CD8-positive, alpha-beta memory T cell (primary cell): ENCODE measurements at places on chromosomes 5 and 9.

- no peak for DNase-seq
Measured at GRCh38 chr5:59758566-59758965, 135.0 kb downstream of the PDE4D start.

DNA sequence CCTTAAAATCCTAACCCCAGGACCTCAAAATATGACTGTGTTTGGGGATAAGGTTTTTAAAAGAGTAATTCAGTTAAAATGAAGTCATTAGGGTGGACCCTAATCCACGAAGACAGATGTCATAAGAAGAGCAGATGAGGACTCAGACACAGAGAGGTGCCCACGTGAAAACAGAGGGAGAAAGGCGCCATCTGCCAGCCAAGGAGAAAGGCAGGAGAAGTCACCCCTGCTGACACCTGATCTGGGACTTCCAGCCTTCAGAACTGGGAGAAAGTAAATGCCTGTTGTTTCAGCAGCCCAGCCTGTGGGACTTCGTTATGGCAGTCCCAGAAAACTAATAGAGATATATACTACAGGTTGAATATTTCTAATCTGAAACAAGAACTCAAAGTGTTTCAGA lies 67.4 kb downstream of the ROR2 start:
- no peak for DNase-seq

DNA sequence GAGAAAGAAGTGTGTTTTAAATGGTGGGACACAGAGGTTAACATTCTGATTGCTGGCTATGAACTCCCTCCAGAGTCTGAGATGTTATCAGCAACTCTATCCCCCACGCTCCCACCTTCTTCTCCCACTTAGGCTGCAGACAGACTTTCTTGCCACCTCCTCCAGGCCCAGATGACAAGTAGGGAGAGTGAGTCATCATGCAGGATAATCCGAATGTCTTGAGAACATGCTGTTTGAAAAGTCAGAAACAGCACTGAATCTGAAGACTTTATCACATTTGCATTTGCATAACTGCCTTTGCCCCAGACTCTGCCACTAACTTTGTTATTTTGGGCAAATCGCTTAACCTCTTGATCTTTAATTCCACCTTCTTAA lies 139.8 kb downstream of the ESM1 start:
- DNase-seq = no peak

DNA sequence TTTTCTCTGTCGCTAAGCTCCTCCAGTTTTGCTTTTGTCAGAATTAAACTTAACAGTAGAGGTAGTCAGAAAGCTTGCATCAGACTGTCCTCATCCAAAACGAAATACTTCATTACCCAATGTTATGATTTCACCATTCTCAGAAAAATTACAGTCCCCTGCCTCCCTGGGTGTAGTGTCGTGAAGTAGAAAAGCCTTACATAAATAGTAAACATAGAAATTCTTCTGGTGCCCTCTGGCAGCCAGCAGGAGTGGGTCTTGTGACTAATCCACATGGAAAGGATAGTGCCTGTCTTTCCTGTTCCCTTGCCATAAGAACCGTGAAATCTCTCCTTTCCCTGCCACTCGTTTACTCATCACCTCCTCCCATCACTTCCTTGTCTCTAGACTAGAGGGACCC lies 230.6 kb downstream of the GNA14 start:
- DNase-seq = no peak

DNA sequence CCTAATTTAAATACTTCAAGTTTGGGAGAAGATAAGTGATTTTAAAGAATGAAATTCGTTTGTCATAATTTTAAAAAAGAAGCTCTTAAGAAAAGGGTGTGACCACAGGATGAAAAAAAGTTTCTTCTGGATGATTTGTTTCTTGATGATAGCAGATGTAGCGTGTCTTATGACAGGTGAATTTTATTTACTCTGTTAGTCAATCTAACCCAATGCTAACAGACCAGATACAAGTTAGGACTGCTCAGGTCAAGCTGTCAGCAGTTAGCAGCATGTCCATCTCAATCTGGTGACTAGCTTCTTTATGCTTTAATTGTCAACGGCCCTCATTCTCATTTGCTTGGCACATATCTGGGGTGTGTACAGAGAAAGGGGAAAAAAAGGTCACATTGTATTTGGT lies 456.0 kb downstream of the BNC2 start:
- DNase-seq = no peak

DNA sequence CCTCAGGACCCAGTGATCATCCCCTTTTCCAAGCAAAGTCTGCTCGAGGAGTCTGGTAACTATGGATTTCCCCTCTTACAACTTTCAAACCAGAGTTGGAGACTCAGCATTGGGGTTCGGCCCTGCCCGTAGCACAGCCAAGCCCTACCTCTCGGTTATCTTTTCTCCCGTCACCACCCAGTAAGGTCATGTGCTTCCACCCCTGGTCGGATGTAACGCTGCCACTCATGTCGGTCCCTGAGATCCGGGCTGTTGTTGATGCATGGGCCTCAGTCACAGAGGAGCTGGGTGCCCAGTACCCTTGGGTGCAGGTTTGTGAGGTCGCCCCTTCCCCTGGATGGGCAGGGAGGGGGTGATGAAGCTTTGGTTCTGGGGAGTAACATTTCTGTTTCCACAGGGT lies 1.2 kb downstream of the GALT start:
- no peak for DNase-seq

DNA sequence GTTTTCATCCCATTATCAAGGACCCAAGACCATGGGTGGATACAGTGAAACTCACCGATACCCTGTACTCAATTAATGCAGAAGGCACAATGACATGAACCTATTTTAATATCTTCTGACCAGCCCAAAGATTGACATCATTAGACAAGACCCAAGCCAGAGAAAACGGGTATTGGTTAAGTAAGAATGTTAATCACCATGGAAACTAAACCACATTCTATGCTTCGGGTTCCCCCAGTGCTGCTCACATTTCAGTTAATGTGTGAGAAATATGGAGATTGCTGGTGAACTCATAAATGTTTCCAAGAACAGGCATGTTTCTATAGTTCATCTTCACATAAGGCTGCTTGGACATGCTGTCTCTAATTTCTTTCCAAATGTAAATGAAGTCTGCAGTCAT lies 77.0 kb downstream of the IRX2 start:
- no peak for DNase-seq
